ENCODE measurements at places on chromosomes 4 and X. TPM values are rescaled to one million over a fixed set of nuclear protein-coding genes. Genes with fewer than 3 reads are reported as not detected.

Gene VSIG1
- not detected for total RNA-seq

Gene KIAA1210
- not detected for total RNA-seq

Gene SCARB2
- 60.8 TPM for total RNA-seq

Gene SH3RF1
- 21.2 TPM for total RNA-seq

Gene FUNDC1
- total RNA-seq: 18.3 TPM

GRCh38 chr4:1183985-1184773 is 11.8 kb upstream of the SPON2 start:
- no peaks in the 10 kb centered on the region for H3K4me1 ChIP-seq
- no peak overlapping the region for H3K4me3 ChIP-seq
- DNase-seq: no peak
- H3K27ac ChIP-seq: no peak overlapping the region
- H3K36me3 ChIP-seq: no peaks in the 10 kb centered on the region

DNA sequence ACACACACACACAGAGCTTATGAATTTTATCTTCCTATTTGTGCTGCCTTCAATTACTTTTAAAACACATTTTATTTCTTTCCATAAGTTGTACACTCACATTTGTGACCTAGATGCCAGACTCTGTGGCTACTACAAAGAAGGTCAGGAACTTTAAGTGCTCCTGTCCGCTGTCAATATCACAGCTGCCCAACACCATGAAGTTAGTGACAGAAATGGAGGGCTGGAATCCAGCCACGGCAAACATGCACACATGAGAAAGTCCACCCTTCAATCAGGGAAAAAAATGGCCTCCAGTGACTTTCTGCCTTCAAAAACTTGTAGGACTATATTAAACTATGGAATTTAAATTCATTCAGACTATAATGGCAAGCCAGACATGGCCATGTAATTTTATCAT is 334.4 kb upstream of the FSTL5 start:
- no peaks in the 10 kb centered on the region for H3K36me3 ChIP-seq
- no peak for DNase-seq
- no peak overlapping the region for H3K27ac ChIP-seq
- H3K4me1 ChIP-seq: peaks cover 4% of the 10 kb centered on the region
- no peaks in the 10 kb centered on the region for H3K27me3 ChIP-seq

GRCh38 chrX:48793935-48794334 is 7.5 kb downstream of the GATA1 start:
- no peak for DNase-seq
- H3K4me1 ChIP-seq: peaks cover 8% of the 10 kb centered on the region
- H3K36me3 ChIP-seq: no peaks in the 10 kb centered on the region
- no peak overlapping the region for H3K4me3 ChIP-seq

- H3K27me3 ChIP-seq: no peaks in the 10 kb centered on the region
- peaks cover 47% of the 10 kb centered on the region for H3K4me1 ChIP-seq
- no peak overlapping the region for H3K4me3 ChIP-seq
Measured at GRCh38 chr4:181204109-181204508, 1039.1 kb upstream of the TENM3 start.

DNA sequence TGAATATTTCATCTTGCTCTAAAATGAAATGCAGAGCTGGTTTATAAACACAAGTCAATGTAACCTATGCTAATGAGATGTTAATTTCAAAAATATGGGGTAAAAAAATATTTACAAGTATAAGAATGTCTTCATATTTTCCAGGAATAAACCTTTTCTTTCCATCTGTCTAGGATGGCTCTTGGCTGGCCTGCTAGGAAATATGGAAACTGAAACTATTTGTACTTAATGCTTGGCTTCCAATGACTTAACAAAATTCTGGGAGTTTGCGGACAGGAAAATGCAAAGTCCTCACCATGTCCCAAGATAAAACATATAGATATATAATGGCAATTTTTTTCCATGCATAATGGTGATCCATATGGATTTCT is 168.1 kb downstream of the SCFD2 start:
- H3K36me3 ChIP-seq: no peaks in the 10 kb centered on the region
- no peak overlapping the region for H3K27ac ChIP-seq
- DNase-seq: no peak

DNA sequence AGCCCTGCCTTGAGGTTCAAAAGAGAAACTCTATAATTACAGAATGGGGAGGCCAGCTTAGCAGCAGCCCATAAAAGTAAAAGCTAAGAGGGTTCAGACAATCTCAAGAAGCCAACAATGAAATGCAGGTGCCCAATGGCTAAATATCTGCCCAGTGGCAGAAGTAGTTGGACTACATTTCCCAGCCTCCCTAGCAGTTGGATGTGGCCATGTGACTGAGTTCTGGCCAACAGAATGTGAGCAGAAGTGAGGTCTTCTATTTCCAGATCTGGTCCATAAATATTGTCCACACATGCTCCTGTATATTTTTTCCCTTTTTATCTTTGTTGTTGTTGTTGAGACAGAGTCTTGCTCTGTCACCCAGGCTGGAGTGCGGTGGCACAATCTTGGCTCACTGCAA is 127.9 kb upstream of the NHS start:
- DNase-seq: no peak
- H3K27me3 ChIP-seq: no peaks in the 10 kb centered on the region
- no peak overlapping the region for H3K27ac ChIP-seq
- H3K4me1 ChIP-seq: peaks cover 15% of the 10 kb centered on the region

DNA sequence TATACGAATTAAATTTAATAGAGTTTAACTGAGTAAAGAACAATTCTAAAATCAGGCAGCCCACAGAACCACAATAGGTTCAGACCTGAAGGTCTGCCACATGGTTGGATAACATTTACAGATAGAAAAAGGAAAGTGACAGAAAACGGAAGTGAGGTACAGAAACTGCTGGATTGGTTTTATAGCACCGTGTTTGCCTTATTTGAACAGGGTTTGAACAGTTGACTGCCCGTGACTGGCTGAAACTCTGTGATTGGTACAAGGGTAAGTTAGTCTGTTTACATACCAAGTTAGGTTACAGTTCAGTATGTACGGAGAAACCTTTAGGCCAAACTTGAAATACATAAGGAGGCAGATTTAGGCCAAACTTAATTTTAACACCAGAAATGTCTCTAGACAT is 64.1 kb upstream of the ATXN3L start:
- no peaks in the 10 kb centered on the region for H3K27me3 ChIP-seq
- H3K4me3 ChIP-seq: no peak overlapping the region
- peak overlapping the region; percentile 10 for H3K27ac ChIP-seq
- H3K4me1 ChIP-seq: peaks cover 52% of the 10 kb centered on the region

DNA sequence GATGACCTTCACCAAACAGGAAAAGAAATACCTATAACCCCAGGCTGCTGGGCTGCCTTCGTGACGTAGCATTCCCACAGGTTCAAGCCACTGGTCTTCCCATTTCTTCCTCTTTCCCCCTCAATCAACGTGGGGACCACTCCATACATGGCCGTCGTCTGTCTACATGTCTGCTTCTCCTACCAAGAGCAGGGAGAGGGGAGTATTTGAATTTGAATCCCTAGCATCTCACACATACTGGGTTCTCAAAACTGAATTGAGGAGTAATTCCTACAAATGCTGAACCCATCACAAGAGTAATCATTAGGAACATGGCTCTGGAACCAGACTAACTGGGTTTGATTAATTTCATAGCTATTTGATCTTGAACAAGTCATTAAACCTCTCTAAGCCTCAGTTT is 17.3 kb downstream of the GPC3 start:
- H3K36me3 ChIP-seq: no peaks in the 10 kb centered on the region
- H3K4me1 ChIP-seq: peaks cover 22% of the 10 kb centered on the region
- H3K27ac ChIP-seq: peak overlapping the region; percentile 35
- no peak overlapping the region for H3K4me3 ChIP-seq
- no peak for DNase-seq

DNA sequence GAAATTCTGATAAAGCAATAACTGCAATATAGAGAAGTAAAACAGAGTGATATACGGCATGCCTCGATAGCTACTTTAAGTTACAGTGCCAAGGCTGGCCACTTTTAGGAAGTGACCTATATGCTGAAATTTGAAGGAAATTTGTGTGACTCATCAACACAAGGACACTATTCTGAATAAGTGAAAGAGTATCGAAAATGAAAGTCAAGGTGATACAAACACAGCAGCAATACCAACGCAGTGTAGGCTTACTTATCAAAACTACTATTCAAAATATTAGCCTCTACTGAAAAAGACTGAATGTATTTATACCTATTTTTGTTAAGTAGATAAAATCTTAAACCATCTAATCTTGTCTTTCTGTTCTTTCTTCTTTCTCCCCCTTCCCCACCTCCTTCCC is 459.9 kb upstream of the GNPDA2 start:
- peaks cover 5% of the 10 kb centered on the region for H3K27me3 ChIP-seq
- H3K36me3 ChIP-seq: no peaks in the 10 kb centered on the region
- DNase-seq: no peak
- no peaks in the 10 kb centered on the region for H3K4me1 ChIP-seq

All from neural crest cell (in vitro differentiated cells).